ENCODE measurements at places on chromosomes 7 and 10. TPM values are rescaled to one million over a fixed set of nuclear protein-coding genes. Genes with fewer than 3 reads are reported as not detected.

DNA sequence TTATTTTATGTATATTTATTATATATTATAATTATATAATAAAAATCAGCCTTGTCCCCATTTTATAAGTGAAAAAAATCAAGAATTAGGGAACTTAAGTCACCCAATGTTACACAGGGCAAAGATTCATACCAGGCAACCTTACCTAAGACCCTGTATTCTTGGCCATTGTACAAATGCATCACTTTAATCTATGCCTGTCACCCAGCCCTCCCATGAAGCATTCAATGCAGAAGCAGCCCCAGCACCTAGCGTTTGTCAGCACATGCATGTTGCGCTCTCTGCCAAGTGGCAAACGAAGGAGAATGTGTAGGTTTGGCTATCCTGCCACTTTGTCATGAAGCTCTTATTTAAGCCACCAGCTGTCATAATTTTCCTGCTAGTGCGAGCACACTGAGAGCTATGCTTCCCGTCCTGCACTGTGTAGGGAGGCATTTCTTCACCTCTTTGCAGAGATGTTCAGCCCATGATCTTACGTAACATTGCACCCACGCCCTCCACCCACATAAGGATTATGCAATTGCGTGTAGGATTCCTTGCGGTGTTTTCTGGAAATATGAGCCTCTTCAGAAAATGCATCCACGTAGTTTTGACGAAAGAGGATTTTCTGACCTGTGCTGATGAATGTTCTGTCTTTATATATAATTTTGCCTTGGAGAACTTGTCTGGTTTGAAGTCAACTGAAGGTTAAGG is 7.7 kb upstream of the COBL start:
- DNase-seq: peak; percentile 58

DNA sequence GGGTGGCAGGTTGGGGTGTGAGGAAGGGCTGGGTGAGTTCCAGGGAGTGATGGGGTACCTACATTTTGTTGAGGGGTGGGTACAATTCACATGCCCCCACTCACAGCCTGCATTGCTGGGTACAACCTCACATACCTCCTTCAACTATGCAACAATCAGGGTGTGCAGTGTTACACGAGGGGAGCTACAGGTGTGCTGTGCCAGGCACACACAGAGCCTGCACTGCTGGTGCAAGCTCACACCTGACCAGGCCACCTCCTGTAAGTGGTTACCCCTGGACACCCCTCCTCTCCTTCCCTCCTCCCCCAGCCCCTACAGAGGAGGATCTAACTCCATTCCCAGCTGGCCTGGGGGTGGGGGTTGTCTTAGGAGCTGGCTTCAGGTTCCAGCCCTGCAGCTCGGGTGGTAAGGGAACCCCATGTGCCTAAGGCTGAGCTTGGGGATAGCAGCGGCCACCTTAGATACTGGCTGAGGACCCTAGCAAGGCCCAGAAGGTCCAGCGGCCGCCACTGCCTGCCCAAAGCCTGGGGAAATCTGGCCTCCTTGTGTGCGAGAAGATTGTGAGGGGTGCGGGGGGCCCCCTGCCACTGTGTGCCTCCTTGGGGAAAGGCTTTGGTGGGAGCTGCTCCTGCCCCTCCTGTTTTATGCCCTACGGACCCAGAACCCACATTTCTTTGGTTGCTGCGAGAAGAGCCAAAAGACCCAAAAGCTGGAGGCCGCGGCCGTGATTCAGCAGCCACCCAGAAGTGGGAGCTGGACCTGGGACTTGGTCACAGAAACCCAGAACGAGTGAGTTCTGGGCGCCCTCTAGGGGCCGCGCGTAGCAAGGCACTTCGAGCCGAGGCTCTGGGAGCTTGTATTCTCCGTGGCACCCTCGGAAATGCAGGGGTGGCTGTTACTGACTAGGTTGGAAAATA is 10.8 kb downstream of the TLX1 start:
- DNase-seq: peak; percentile 83

DNA sequence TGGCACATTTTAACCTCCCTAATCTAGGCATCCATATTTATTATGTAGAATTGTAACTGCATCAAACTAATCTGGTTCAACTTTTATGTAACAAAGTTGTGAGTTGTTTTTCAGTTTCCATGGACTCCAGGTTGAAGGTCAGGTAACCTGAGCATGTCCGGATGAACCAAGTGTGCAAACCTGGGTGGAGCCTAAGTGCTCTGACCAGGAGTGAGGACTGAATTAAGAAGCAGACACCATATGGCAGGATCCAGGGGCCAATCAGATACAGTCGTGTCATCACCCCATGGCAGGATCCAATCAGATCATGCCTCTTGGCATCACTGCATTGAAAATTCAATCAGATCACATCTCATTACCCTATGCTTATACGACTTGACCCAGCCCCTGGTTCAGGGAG is 41.2 kb upstream of the PHYHIPL start:
- DNase-seq: no peak

- DNase-seq: no peak
Observed at GRCh38 chr10:121485436-121486139, 112.7 kb downstream of the FGFR2 start.

Gene PILRA
- total RNA-seq: 1.4 TPM

Gene DGKB
- 0.33 TPM for total RNA-seq

Gene ADCK2
- 11.7 TPM for total RNA-seq

DNA sequence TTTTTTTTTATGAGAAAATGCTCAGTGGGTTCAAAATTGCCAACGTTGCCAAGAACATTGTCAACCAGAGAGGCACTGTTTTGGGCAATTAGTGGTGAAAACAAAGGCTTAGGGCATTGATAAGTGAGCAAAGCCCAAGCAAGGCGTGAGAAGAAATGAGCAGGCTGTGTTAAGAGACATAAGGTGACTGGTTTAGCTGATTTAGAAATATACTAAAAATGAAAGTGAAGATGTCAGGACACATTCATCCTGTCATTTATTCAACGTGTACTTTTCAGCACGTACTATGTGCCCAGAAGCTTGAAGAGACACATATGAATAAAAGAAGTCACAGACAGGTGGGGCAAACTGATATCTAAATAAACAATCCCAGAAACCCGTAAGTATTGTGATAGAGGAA is 31.8 kb downstream of the AOAH start:
- no peak for DNase-seq

- no peak for DNase-seq
Observed at GRCh38 chr7:157425137-157425731, 88.4 kb downstream of the DNAJB6 start.

Gene SLIT1
- total RNA-seq: 0.08 TPM

- DNase-seq: no peak
Observed at GRCh38 chr10:129786216-129786615, 177.9 kb downstream of the EBF3 start.

DNA sequence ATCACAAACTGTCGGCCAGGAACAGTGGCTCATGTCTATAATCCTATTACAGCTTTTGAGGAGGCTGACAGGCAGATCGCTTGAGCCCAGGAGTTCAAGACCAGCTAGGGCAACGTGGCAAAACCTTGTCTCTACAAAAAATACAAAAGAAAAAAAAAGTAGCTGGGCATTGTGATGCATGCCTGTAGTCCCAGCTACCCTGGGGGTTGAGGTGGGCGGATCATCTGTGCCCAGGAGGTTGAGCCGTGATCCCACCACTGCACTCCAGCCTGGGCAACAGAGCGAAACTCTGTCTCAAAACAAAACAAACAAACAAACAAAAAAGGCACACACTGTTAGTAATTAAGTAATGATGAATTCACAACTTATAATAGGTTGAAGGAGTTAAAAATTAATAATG is 441.5 kb upstream of the PCDH15 start:
- no peak for DNase-seq

Gene PIK3AP1
- total RNA-seq: 35.7 TPM

GRCh38 chr10:88786032-88786770 is 16.3 kb upstream of the LIPM start:
- no peak for DNase-seq

DNA sequence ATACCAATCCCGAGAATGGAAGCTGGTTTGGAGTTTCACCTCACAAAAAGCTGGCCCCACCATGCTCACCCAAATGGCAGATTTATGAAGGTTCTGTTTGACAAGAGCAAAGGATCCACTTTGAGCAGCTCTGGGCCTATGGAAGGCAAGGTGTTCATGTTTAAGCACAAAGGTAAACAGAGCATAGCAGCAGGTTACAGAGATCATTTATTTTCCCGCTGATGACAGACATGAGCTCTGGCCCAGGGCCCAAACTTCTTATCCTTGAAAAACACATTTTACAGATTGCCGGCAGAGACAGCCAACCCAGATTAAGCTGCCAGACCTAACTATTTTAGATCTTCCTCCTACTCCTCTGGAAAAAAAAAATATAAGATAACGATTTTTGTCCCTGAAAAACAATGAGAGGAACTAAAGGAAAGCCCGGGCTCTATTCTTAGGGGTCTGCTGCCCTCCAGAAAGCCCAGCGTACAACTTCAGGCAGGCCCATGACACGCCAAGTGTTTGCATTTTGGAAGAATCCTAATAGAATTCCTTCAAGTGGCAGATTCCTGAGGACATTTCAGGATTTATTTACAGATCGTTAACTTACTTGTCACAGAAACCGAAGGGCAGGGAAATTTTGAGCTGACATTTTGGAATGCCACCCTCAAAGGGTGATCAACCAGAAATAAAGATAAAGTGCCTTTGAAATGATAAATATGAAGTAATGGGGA is 40.0 kb downstream of the SYPL1 start:
- DNase-seq: no peak

DNA sequence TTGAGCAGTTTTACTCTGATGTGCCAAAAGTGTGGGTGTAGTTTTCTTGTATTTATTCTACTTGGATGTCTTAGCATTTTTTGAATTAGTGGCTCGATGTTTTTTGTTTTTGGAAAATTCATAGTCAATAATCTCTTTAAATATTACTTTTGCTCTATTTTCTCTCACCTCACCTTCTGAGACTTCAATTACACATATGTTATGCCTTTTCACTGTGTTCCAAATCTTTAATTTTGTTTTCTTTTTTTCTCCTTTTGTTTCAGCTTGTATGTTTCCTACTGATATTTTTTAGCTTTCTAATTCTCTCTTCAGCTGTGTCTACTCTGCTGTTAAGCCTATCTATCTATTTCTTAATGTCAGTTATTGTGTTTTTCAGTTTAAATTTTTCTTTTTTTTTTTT is 69.5 kb downstream of the ZNF503 start:
- no peak for DNase-seq

GRCh38 chr10:3853016-3853415 is 68.0 kb upstream of the KLF6 start:
- DNase-seq: no peak

Gene SEMA4G
- total RNA-seq: 80.4 TPM

GRCh38 chr10:77837248-77837924 is 89.2 kb downstream of the DLG5 start:
- no peak for DNase-seq

- no peak for DNase-seq
Observed at GRCh38 chr7:1846331-1847065, 176.4 kb downstream of the ELFN1 start.

DNA sequence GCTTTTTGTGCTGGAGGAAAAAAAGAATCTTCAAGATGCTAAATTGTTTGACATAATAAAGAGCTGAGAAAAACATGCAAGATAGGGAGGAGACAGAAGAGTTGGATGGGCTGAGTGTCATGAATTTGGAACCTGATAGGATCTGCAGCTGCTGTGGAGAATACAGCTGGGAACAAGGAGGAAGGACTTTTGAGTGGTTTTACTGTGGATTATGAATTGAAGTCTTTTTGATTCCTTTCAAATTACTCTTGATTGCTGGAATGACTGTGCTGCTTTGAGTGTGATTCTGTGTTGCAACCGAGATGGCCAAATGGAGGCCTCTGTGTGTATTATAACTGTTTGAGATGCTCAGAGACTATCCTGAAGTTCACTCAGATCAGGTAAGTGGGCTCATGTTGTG is 4.0 kb downstream of the EFCAB10 start:
- DNase-seq: no peak

Gene GJC3
- total RNA-seq: 0.86 TPM

DNA sequence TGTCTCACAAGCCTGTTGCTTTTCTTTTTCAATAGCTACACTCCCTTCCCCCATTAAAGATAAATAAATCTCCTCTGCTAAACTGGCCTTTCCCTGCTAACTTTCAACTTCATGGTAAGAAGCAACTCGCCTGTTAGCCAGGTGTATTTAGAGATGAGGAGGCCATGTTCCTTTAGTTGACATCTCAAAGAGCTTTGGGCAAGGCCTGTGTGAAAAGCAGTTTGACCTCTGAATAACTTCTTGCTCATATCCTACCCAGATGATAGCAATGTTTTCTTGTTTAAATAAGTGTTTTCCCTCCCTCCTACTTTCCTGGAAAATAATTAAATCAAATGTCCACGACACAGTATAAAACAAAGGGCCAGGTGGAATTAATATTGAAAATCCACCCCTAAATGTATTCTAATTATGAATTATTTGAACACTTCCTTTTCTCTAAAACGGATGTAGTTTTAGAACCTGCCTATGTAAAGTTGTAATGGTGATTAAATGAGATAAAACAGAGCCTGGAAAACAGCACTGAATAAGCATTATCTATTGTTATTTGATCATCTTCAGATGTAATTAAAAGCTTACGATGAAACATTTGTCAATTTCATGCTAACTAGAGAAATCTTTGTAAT is 78.5 kb downstream of the HGF start:
- no peak for DNase-seq

- DNase-seq: peak; percentile 22
Observed at GRCh38 chr7:99006739-99007424, 128.6 kb downstream of the TRRAP start.

DNA sequence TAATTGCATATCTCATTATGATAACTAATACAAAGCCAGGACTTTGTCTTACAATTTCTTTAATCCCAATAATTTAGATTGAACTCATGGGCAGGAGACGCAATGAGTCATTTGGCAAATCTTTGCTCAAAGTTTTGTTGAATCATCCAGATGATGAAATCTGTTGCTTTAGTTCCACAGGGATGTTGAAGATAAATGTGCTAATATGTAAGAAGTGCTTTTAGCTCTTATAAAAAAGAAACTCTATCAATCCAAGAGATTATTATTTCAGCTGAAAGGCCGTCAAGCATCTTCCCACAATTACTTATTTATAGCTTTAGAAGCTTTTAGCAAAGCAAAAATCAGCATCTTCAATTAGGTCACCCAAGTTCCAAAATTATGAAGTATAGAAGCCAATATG is 36.8 kb upstream of the ANK3 start:
- no peak for DNase-seq

Gene FANK1
- total RNA-seq: not detected

DNA sequence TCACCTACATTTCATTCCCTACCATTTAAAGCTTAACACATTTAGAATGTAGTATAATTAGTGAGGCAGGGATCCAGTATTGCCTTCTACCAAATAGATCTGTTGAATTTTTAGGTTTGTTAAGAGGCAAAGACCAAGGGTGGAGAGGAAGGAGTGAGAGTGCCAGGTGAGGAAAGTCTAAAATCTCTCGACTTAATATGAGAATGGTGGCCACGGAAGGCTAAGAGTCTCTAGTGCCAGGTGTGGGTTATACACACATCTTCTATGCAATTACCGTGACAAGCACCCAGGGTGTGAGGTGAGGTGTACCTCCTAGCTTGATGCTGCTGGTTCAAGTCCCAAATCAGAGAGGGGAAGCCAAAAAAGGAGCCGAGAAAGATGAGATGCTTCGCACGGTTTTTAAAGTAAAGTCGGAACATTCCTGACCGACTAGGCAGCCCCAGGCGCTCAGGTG is 439 bp downstream of the IQUB start:
- no peak for DNase-seq

All from left lobe of liver (tissue), 2 donors.